Thoracic aorta (tissue), 2 donors: ENCODE measurements at places on chromosomes 1 and 21. TPM values are rescaled to one million over a fixed set of nuclear protein-coding genes. Genes with fewer than 3 reads are reported as not detected.

The ZFP69B gene
- 0.71 TPM for total RNA-seq

DNA sequence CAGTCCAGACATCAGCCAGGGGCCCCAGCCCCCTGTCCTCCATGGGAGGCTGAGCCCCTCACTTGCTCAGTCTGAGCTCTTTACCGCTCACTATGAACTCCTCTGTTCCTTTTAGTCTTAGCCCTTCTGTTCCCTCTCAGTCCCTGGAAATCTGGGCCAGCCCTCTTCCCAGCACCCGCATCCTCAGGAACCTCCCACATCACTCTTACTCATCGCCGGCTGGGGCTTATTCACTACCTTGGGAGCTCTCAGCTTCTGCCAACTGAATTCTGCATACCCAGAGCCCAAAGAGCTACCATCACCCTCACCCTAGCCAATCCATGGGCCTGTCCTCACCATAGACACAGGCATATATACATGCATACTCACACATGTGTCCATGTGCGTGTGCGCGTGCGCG lies 11.5 kb downstream of the KNCN start:
- DNase-seq = no peak

The PEAR1 gene
- total RNA-seq = 31.0 TPM

DNA sequence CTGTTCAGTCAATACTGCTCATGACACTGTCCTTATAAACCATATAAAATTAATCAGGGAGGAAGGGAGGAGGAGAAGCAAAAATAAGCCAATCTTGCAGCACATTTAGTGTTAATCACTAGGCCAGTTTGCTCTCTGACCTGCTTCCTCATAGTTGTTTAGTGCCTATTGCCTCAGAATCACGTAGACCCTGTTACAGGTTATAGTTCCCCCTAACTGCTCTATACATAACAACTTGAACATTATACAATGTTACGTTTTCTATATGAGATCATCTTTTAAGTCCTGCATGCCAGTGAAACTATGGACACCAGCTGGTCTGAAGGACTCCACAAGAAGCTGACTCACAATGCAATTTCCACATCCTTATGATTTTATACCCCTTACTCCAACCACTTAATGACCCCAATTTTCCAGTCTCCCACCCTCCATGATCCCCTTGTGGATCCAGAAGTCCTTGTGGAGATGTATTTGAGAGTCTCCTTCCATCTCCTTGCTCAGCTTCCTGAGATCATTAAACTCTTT lies 34.9 kb upstream of the TACSTD2 start:
- no peak for DNase-seq

- no peak for DNase-seq
Measured at GRCh38 chr21:37197746-37198145, 69.4 kb downstream of the VPS26C start.

DNA sequence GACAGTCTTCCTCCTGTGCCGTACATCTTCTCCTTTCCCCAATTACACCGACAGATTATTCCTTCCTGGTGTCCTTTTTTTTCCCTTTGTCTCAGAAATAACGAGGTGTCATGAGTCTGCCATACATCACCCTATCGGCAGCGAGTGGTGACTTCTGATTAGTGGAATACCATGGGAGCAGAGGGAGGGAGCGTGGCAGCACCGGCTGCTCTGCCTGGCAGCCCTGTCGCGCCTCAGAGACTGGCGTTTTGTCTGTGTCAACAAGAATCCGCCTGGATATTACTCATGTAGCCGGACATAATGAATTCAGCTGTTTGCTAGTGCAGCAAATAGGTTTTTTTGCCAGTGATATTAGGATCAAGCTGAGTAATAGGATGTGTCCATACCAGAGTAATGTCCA lies 51.8 kb downstream of the UTP25 start:
- DNase-seq = no peak

GRCh38 chr1:19073311-19074186 lies 117.1 kb upstream of the IFFO2 start:
- no peak for DNase-seq

The DCST1 gene
- not detected for total RNA-seq

DNA sequence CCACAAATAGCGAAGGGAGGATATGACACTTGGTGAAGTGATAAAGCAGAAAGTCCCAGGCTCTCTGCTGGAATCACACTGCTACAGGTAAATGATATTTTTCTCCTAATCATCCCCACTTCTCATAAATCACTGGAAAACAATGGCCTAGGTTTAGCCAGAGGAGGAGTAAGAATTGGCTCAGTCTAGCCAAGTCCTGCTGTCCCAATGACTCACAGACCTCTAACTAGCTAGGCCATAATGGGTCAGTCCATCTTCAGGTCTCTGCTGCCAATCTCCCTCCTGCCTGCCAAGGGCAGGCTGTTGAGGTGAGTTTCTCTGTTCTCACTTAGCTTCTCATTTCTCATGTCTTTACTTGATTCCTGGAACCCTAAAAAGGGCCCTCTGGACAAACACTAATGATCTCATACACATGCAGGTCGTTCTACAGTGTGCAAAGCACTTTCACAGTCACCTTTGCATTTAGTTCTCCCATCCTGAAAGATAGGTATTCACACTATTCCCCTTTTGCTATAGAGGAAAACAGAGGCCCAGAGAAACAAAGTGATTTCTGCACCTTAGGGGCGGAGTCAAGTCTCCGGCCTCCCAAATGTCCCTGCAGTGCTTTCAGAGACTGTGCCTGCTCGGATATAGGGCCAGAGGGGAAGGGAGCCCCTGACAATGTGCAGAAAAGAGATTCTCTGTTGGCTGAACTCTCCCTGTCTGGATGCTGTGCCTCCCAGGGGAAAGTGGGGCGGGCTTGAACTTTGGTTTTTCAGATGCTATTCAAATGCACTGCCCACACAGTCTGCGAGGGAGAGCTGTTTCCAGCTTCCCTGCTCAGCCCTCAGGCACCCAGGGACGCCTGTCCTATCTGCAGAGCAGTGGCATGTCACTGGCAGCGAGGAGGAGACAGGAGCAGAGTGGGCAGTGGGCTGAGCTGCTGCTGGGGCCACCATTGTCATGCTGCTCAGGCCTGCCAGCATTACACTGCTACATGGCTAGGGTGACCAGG lies 3.9 kb upstream of the CDK18 start:
- DNase-seq = no peak

- DNase-seq = no peak
Measured at GRCh38 chr1:163083690-163084089, 14.5 kb downstream of the RGS4 start.
